Panc1 (cell line): ENCODE measurements at places on chromosomes 12 and 14.

DNA sequence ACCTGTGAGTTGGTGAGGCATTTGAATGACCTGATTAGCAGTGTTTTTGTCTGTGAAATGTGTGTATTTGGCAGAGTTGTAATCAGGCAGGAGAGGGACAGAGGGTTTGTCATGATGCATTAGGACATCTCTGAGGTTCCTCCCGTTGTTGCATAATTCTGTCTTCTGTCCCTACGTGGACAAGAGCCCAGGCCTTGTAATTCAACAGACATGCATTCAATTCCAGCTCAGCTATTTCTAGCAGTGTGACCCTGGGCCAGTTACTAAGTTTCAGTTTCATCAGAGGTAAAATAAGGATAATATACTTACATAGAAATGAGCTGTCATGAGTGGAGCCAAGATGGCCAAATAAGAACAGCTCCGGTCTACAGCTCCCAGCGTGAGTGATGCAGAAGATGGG is 208.6 kb downstream of the SLC38A4 start:
- no peak for DNase-seq

DNA sequence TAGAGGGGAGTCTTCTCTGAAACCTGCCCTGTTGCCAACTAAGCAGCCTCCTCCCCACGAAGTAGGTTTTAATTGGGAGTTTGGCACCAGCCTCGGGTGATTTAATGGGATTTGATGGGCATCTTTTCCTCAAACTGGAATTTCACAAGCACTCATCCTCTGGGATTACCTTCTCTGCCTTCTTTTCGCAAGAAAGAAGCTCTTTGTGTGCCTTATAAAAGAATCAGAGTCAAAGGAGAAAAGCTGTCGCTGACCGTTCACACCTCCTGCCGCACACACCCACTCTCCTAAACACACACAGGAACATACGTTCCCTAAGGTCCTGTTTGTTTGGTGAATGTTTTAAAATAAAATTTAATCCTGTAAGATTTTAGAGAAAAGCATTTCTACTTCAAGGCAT is 84.0 kb downstream of the PRMT8 start:
- no peak for DNase-seq

- no peak for DNase-seq
These were observed 25.8 kb upstream of the RAB35 start for GRCh38 chr12:120142231-120142877.

DNA sequence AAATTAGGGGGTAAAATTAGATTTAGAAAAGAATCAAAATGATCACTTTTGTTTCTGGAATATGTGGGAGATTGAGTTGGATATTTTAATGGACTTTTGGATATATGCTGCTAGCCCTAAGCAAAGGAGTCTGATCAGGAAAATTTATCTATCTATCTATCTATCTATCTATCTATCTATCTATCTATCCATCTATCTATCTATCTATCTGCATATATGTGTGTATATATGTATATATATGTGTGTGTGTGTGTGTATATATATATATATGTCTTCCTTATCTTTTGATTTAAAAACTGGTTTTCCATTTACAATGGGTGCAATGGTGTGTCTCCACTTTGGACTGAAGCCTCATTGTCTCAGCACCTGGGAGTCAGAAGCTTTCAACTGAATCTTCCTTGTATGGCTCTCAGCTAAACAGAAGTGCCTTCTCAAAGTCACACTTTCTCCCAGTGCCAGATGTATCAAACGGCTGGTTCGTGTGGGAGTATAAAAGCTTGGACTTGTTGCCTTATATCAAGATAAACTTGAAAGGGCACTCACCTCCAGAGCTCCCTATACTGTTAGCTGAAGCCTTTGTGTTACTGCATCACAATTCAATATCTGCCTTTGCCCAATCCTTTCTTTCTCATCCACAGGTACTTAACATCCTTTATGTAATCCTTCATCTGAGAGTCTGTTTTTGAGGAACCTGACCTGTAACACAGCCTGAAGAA is 31.6 kb upstream of the CD69 start:
- DNase-seq, result no peak

GRCh38 chr12:96486751-96487613 is 2.4 kb upstream of the CFAP54 start:
- peak; percentile 78 for DNase-seq

- DNase-seq, result no peak
These were observed 804 bp downstream of the GAPDH start for GRCh38 chr12:6534945-6535696.

- no peak for DNase-seq
These were observed 23.1 kb downstream of the XRCC3 start for GRCh38 chr14:103692159-103692558.

DNA sequence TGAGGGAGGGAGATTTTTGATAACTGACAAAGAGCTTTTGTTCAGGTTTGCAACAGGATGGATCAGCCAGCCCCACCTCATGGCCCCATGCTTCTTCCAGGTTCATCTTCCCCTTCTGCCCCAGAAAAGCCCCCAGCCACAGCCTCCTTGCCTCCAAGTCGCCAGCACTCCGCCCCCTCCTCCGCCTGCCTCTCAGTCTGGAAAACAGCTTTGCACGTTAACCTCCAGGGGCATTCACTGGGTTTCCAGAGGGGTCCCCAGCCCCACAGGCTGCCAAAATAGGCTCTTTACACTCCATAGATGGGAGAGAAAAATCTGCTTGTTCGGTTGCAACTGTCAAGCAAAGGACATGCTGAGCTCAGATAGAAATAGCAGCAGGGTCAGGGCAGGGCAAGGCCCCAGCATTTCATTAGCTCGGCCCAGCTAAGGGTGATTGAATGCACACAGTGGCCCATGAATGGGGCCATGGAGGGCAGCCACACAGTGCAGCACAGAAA is 253.6 kb downstream of the ZFP36L1 start:
- no peak for DNase-seq

- DNase-seq, result no peak
These were observed 143.2 kb downstream of the SYNE2 start for GRCh38 chr14:63996016-63996415.

- DNase-seq, result no peak
These were observed 95.4 kb upstream of the EVL start for GRCh38 chr14:99969673-99970322.

DNA sequence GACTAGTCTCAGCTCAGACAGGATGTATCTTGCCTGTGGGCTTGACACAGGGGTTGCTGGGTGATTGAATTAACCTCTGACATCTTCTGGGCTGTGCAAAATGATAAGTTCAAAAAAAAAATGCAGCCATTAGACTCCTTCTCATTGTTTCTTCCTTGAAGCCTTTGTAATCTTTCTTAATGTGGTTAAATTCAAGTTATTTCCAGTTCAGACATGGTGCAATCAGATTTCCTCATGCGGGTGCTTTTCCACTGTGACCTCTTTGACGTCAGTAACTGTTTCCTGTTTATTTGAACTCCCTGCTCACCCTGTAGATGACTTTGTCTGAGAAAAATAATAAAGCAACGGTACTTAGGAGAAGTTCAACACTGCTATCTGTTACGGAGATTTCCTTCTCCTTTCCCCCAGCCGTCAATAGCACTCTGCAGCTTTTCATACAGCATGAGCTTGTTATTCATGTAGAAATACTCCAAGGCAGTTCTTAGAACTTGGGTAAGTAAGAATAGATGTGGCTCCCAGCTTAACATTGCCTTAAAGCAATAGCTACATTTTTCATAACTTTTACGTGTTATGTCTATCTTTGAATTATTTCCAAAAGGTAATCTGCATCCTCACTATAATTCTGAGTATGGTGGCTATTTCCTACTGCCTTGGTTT is 155.5 kb downstream of the PRKCH start:
- no peak for DNase-seq

GRCh38 chr12:65668981-65669695 is 155.1 kb upstream of the HMGA2 start:
- DNase-seq, result no peak

DNA sequence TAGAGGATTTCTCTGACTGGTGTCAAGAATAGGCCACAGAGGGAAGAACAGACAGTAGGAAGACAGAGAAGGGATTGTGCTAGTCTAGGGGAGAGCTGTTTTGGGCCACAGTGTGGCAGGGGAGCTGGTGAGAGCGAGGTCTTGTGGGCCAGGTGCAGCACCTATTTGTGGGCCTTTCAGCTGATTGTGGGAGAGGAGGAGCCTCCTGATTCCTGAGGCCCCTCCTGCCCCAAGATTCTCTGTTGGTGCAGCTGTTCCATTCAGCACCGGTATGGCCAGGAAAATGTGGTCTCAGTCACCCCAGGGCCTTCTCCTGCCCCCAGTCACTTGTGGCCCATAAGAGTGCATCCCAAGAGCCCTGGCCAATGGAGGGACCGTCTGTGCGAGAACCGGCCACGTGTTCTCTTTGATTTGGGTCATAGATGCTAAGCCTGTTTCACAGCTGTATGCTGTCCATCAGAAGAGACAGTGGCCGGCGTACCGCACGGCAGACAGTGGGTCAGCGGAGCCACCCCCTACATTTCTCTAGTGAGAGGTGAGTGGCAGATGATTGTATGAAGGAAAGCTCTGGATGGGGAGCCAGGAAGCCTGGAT is 27.7 kb downstream of the TPCN1 start:
- DNase-seq, result no peak

DNA sequence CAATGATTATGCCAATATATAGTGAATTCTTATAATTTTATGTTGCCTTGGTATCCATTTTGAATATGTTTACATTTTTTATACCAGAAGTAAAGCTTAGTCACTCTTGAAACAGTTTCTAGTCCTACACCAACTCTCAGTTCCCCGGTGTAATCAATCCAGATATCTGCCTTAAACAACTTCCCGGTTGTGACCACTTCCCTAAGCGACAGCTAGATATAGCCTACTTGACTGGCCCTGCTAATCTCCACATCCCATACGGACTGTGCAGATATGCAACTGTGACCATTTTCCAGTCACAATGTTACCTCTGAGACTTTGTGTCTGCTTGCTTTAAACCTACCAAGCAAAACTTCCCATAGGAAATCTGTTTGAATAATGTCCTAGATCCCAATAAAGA is 1551.5 kb upstream of the SEL1L start:
- no peak for DNase-seq

GRCh38 chr12:47819896-47820630 is at the start of gene HDAC7:
HDAC7 (minus strand) TSS chr12:47819903; CDS start chr12:47819785, 118 bp downstream.
- no peak for DNase-seq

GRCh38 chr14:90105756-90106155 is 44.0 kb downstream of the KCNK13 start:
- DNase-seq, result no peak

GRCh38 chr12:95262808-95263207 is 45.2 kb downstream of the VEZT start:
- DNase-seq, result no peak

GRCh38 chr14:74980731-74981461 is 21.8 kb upstream of the EIF2B2 start:
- DNase-seq, result no peak

GRCh38 chr12:101743724-101744472 is 4.6 kb upstream of the SYCP3 start:
- no peak for DNase-seq

- DNase-seq, result no peak
These were observed 25.4 kb downstream of the PLXNC1 start for GRCh38 chr12:94173660-94174265.

DNA sequence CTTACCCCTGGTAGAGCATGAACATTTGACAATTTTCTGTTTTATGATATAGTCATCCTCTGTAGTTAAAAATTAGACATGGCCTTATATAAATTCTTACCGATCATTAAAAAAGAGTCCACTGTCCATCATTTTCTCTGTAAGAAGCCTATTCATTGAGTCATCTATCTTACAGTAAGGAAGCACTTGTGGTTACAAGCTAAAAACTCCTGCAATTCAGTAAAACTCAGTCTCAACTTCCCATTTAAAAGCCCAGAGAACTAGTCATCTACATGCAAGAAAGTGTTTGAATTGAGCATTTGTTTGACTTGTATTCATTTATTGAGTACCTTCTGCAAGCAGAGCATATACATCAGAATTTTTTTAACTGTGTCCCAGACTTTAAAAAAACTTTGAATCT is 63.3 kb downstream of the GTF2A1 start:
- no peak for DNase-seq

DNA sequence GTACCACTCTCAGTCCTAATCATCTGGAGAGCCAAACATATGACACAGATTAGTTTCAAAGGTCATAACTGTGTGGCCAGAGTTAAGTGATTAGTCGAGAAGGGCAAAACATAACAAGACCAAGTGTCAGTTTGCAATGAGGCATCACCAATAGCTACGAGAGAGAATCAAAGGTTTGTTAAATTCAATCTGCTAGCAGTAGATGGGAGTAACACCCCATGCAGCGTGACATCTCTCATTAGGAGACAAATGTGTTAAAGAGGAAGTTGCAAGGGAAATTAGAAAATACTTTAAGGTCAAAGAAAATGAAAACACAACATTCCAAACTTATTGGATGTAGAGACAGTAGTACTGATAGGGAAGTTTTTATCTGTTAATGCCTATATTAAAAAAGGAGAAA is 135.7 kb upstream of the SYT10 start:
- no peak for DNase-seq

GRCh38 chr14:102500158-102500662 is 9.4 kb downstream of the ANKRD9 start:
- DNase-seq, result no peak

- DNase-seq, result no peak
These were observed 7.5 kb downstream of the RESF1 start for GRCh38 chr12:31966558-31967205.

GRCh38 chr14:104749111-104749649 is 3.8 kb upstream of the SIVA1 start:
- DNase-seq, result no peak

GRCh38 chr14:83874662-83875061 is 1655.3 kb upstream of the FLRT2 start:
- DNase-seq, result no peak

GRCh38 chr12:8894378-8894777 is 19.9 kb upstream of the PHC1 start:
- DNase-seq, result no peak

DNA sequence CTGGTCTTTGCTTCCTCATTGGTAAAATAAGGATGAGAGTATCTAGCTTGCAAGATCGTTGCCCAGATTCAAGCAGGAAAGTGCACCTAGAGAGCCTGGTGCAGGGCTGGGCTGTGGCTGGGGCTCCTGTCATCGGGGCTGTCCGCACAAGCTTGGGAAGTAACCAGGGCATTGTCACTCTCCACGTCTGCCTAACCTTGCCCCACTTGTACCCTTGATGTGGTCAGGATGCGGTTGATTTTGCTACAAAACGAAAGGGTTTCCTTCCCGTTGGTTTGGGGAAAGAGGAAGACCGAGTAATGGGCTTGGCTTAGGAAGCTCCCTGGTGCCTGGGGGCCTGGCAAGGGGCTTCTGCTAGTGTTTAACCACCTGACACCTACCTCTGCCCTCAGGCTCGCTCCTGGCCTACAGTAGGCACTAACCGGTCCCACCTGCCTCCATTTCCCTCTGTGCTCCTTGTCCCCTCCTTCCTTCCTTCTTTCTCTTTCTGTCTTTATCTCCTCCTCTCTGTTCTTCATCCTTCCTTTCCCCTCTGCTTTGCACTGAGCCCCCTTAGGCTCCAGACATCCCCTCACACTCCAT is 21.8 kb downstream of the MVK start:
- no peak for DNase-seq

DNA sequence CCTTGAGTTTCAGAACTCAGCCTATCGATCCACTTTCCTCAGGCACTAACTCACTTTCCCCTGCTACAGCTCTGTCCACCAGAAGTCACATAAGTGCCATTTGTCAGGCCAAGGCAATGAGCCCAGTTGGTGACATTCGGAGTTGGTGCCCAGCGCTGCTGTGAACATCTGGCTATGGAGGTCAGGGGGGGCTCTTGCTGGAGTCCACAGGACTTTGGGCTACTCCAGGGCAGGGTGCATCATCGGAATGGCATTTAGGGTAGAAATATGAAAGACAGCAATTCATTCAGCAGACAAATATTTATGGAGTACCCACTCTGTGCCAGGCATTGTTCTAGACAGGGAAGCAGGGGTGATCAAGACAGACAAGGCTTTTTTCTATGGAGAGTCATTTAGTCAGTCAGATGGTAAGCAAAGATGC is 1.5 kb upstream of the PPP1CC start:
- no peak for DNase-seq
